SK-MEL-5 (cell line): ENCODE measurements at places on chromosomes 2 and 18. TPM values are rescaled to one million over a fixed set of nuclear protein-coding genes. Genes with fewer than 3 reads are reported as not detected.

KCNK3 gene
- not detected in 2 replicates for total RNA-seq

PPP1R1C gene
- 0.67 and 2.0 TPM in 2 replicates for total RNA-seq

IGFBP5 gene
- 0.03 and 0.48 TPM in 2 replicates for total RNA-seq

RAB27B gene
- 0.03 TPM in 1 of 2 replicates, not detected in the other for total RNA-seq

THSD7B gene
- total RNA-seq, result 0.64 TPM in 1 of 2 replicates, not detected in the other

OR6B2 gene
- total RNA-seq, result not detected in 2 replicates

GULP1 gene
- 34.6 and 38.9 TPM in 2 replicates for total RNA-seq

CHRND gene
- 0.13 TPM in 1 of 2 replicates, not detected in the other for total RNA-seq

CPLX4 gene
- total RNA-seq, result not detected in 2 replicates

KCTD1 gene
- total RNA-seq, result 11.6 and 11.9 TPM in 2 replicates

LOXHD1 gene
- not detected in 2 replicates for total RNA-seq

NCKAP5 gene
- 8.5 and 14.2 TPM in 2 replicates for total RNA-seq

STARD6 gene
- total RNA-seq, result not detected in 2 replicates

FAM161A gene
- total RNA-seq, result 12.3 and 21.7 TPM in 2 replicates

IL1RL1 gene
- total RNA-seq, result not detected in 2 replicates

FKBP7 gene
- total RNA-seq, result 31.2 and 33.5 TPM in 2 replicates

ACMSD gene
- not detected in 2 replicates for total RNA-seq

LCT gene
- total RNA-seq, result not detected in 2 replicates

RAB6C gene
- not detected in 2 replicates for total RNA-seq

ABCG8 gene
- total RNA-seq, result not detected in 2 replicates

FKBP1B gene
- 10.0 and 11.7 TPM in 2 replicates for total RNA-seq

GCKR gene
- not detected in 2 replicates for total RNA-seq

TLX2 gene
- total RNA-seq, result 0.16 and 0.55 TPM in 2 replicates

FECH gene
- 38.2 and 41.7 TPM in 2 replicates for total RNA-seq

PTPRN gene
- 1.5 and 2.8 TPM in 2 replicates for total RNA-seq

NETO1 gene
- not detected in 2 replicates for total RNA-seq

PAX8 gene
- 0.75 and 0.90 TPM in 2 replicates for total RNA-seq

PTPRM gene
- 42.9 and 43.7 TPM in 2 replicates for total RNA-seq
